Fibroblast of skin of right biceps (primary cell): ENCODE measurements at places on chromosomes 7 and 10.

DNA sequence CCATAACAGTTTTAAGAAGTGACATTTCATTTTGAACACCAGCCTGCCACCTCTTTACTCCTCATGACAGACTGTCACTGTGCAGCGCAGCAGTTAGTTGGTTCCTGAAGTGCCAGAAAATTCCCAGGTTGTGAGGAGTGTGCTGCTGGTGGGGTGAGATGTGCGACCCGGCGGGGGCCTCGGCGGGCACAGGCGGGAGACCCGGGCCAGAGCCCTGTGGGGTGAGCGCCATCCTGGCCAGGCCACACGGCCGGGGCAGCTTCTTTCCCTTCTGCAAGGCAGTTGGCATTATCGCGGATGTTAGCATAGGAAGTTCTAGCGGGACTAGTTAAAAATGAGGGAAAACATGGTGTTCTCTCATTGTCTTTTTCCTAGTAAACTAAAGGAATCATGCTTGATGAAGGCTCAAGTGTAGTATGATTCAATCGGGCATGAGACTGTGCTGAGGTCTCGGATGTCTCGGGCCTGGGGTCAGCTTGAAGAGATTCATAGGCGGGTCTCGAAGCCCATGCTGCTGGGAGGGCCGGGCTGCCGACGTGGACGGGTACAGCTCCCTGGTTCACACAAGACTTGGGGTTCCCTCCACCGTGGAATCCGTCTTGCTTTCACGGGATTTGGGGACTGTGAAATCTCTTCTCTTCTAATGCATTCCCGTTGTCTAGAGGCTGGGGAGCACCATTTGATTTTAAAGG is 56.1 kb downstream of the MGMT start:
- DNase-seq: no peak

GRCh38 chr10:34815185-34816084 is at the start of gene PARD3:
TSS of gene PARD3 (minus strand) at chr10:34815296. CDS start at chr10:34814995, 301 bp downstream.
- DNase-seq: peak; percentile 69

DNA sequence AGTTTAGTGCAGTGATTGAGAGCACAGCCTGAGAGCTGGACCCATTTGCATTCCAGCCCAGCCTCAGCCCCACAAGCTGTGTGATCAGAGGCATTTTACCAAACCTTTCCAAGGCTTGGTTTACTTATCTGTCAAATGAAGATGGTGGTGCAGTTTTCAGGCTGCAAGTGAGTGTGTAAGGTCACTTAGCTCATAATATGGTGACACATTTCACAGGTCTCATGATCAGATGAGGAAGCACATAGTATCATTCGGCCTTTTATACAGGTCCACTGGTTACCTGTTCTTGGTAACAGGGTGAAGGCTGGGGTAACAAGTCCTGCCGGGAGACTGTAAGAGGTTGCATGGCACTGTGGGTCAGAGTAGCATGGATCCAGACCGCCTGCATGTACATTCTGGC is 371.7 kb downstream of the LRMDA start:
- DNase-seq: no peak

DNA sequence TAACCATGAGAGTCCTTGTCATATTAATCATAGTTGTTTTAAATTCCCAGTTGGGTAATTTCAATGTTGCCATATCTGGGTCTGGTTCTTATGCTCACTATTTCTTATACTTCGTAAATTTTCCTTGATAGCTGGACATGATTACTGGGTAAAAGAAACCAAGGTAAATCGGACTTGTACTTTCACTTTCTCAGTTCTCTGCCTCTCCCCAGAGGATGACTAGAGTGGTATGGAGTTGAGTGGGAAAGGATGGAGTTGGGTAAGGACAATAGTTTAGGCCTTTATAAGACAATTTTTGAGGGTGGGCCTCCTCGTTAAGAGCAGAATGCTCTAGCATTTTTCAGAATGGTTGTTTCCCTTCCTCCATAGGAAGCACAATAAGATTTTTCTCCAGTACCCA is 106.1 kb downstream of the CRPPA start:
- no peak for DNase-seq

DNA sequence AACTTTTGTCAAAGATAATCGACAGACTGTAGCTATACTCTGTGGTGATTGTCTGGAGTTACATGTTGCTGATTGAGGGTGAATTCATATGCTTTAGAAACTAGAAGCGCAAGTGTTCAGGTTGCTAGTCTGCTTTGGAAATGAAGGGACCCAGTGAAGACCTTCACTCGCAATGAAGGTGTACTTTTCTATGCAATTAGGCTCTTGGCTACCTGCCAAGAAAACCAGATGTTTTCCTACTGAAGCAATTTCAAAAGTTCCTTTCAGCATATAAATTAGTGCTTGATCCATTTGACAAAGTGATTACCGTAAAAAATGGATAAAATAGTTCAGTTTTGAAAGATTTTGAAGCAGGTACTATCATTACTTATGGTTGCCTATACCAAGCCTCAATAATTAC is 10.0 kb upstream of the STK31 start:
- no peak for DNase-seq

GRCh38 chr7:86949052-86949778 is 110.2 kb downstream of the ELAPOR2 start:
- no peak for DNase-seq

- DNase-seq: no peak
Observed at GRCh38 chr10:107619139-107619538, 454.6 kb upstream of the SORCS1 start.
